ENCODE measurements at places on chromosomes 2 and 18.
A peak's percentile ranks its signal among the peaks of the same experiment; 100 is the strongest.

- no peak for DNase-seq
Measured at GRCh38 chr18:58860747-58861231, 3.9 kb upstream of the ZNF532 start.

DNA sequence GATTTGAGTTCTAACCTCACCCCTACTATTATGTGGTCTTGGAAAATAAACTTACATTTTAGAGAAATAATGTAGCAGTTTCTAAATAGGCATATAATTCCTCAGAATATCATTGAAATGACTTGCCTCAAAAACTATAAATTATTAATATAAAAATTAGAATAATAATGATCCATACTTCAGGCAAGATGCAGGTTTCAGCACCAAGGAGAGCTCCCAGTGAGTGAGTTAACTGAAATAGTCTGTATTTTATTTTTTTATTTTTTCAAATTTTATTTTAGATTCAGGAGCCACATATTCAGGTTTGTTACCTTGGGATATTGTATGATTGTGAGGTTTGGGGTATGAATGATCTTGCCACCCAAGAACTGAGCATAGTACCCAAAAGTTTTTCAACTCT, 472.2 kb upstream of the DCC start:
- DNase-seq, result no peak

DNA sequence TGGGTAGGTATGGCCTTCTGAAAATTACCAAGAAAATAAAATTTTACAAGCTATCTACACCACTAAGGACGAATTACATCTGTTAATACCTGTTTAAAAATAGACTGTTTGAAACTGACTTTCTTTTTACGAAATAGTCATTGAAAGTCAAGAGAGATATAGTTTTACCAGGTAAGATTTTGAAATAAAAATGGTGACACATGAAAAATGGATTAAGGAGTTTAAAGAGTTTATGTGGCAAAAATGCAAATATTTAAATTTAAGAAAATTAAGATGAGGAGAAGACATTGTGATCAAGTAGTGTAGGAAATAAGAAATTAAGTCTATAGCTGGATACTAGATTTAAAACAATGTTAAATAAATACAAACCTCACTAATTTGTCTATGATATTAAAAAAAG, 271.5 kb downstream of the TRIB2 start:
- no peak for DNase-seq

GRCh38 chr2:203960811-203961210, 24.2 kb downstream of the ICOS start:
- DNase-seq, result peak; percentile 9

DNA sequence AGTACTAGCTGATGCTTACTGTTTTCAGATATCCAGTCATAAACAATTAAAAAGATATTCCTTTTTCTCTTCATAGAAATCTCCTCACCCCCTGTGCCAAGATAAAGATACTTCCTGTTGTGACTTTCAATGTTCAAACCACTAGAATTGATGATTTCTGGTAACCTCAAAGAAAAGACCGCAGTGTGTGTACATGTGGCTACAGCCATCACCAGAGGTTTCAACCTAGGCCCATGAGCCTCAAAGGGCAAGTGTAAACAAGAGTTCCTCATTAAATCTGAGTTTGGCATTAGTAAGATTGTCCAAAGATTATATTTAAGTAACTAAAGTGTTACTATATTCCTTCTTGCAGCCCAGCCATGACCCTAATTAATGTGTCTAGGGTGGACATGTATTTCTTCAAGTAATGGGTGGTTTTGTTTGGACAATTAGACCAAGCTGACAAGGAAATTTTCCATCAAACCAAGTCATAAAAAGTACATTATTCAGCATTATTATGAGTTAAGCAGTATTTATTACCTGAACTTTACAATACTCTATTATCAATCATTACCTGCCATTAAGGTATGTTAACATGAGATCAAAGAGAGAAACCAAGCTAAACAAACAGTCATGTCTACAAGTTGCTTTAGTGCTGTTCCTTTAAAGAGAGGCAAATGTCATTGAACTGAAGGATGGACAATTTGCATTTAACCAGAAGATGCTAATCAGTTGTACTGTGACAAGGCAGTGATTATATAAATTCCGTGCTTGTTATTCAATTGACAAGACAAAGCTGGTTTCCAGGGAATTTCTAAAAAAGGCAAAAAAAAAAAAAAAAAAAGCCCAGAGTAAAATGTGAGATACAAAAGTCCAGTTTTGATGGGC, 382.7 kb downstream of the LNPK start:
- DNase-seq, result no peak

- no peak for DNase-seq
Measured at GRCh38 chr18:24381126-24381525, 16.5 kb downstream of the OSBPL1A start.

DNA sequence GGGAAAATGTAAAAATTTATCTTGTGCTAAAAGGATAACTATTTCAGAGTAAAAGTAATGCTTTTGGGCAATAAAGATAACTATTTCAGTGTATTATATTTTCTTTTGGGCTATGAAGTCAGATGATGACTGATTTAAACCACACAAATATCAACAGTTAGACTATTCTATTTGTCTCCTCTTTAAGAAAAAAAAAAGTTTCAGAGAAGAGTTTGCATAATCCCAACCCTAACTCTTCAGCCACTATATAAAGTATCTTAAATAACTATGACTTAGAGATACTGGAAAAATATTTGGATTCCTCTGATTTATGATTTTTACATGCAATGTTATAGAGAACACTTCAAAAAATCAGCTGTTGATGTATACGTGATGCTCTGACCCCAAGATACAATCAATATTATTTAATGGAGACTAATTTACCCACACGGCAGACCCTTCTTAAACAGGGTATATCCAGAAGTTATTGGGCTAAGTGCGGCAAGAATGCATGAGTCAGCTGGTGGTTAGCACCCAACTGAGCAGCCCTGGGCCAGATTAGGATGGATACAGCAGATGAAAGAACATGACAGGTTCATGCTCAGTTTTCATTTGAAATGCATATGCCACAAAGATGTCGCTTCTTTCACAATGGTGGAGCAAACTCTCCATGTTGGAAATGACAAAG, 279.0 kb downstream of the AFF3 start:
- no peak for DNase-seq

- no peak for DNase-seq
Measured at GRCh38 chr2:125581557-125581956, 1074.4 kb upstream of the GYPC start.

- DNase-seq, result no peak
Measured at GRCh38 chr2:148461876-148462275, 182.7 kb upstream of the EPC2 start.

DNA sequence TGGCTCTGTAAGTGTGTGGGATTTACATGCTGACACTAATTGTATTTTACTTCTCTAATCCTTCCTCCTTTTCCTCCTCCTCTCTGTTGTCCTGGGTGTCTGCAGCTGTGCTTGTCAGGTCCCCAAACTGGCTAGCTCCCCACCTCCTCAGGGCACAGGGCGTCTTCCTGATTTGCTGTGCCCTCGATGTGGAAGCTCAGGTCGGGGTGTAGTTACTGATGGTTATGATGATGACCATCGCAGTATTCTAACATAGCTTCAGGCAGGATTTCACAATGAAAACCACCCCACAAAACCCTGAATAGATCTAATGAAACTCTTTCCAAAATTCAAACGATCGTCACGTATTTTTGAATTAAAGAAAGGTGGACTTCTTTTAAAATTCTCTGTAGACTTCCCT, 428.4 kb downstream of the TGIF1 start:
- DNase-seq, result no peak

DNA sequence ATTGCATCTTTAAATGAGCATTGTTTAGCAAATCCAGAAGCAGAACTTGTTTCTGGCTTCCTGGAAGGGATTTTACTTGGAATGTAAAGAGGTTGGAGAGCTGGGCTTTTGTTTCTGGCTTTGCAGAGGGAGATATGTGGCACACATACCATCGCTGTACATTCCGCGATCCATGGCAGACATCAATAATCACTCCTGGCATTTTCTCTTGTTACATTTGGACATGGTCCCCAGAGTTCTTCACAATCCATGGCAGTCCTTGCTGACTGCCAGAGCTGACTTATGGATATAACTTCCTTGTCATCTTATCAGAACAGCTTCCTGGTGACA, 445.6 kb upstream of the SPRED2 start:
- DNase-seq, result no peak

DNA sequence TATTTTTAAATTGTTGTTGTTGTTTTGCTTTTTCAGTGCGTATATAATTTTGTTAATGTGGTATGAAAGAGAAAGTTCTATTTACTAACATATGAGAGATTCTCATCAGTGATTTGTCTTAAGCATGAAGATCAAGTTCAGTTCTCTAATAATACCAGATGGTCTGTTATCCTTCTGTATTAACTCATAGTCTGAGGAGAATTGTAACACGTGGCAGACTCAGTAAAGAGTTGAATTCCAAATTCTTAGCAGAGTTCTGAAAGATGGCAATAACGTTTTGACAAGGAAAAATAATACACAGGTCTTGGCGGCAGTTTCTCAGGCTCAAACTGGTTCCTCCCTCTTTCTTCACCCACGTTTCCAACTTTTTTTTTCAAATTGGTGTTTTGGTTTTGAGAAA, 17.2 kb upstream of the COL3A1 start:
- no peak for DNase-seq

DNA sequence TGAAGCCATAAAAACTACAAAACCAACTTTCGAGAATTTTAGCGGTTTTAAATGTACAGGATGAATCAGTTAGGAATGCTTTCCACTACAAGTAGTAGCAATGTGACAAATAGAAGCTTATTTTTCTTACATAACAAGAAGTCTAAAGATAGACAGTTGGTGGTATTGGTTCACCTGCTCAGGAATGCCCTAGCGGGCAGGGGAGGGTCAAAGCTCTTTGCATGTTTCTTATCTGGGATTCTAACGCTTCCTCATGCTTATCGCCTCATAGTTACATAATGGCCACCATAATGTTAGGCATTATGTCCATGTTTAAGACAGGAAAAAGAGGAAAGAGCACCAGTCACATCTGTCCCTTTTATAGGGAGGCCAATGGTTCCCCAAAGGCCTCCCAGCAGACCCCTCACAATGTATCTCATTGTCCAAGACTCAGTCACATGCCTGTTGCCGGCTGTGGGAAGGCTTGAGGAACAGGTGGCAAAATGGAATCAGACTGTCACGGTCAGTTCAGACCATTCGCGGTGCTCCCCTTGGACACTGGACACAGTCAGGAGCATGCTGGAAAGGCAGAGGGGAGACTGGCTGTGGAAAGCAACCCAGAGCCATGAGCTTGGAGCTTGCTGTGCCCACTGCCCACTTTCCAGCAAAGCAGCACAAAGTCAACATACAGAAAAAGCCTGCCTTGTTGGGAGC, 69.4 kb upstream of the ODC1 start:
- DNase-seq, result no peak

DNA sequence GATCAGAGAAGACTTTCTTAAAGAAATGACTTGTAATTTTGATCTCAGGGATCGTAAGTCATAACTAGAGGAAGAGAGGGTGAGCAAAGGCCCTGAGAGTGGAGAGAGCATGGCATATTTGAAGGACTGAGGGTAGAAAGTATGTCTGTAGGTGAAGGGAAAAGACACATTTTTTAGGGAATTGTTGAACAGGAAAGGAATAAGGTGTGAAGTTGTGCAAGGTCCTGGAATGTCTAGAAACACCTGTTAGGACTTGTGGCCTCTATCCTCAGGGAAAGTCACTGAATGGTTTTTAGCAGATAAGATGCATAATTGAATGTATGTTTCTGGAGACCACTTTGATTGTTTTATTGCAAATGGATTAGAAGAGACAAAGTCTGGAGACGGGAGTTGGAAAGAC, 62.5 kb upstream of the ACTR3 start:
- DNase-seq, result no peak

- no peak for DNase-seq
Measured at GRCh38 chr2:144208924-144209323, 311.0 kb downstream of the ZEB2 start.

DNA sequence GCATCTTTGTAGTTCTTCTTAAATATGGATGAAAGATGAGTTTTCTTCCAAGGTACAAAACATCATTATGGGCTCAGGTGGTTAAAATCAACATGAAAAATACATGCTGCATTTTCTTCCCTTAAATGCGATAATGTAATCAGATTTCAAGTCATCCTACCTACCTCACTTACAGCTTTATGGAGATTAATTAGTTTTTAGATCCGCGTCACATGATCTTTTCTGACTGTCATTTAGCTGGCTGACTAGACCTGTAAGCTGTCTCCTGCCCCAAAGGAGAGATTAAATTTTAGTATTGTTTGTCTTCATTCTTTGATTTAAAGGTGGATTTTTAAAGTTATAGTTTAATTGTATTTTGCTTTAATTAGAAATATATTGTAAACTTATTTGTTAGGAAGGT, 678.0 kb upstream of the ZEB2 start:
- DNase-seq, result no peak

- DNase-seq, result no peak
Measured at GRCh38 chr2:219331560-219332213, 857 bp downstream of the RESP18 start.

GRCh38 chr2:216855605-216856004, 4.3 kb downstream of the TNP1 start:
- no peak for DNase-seq

DNA sequence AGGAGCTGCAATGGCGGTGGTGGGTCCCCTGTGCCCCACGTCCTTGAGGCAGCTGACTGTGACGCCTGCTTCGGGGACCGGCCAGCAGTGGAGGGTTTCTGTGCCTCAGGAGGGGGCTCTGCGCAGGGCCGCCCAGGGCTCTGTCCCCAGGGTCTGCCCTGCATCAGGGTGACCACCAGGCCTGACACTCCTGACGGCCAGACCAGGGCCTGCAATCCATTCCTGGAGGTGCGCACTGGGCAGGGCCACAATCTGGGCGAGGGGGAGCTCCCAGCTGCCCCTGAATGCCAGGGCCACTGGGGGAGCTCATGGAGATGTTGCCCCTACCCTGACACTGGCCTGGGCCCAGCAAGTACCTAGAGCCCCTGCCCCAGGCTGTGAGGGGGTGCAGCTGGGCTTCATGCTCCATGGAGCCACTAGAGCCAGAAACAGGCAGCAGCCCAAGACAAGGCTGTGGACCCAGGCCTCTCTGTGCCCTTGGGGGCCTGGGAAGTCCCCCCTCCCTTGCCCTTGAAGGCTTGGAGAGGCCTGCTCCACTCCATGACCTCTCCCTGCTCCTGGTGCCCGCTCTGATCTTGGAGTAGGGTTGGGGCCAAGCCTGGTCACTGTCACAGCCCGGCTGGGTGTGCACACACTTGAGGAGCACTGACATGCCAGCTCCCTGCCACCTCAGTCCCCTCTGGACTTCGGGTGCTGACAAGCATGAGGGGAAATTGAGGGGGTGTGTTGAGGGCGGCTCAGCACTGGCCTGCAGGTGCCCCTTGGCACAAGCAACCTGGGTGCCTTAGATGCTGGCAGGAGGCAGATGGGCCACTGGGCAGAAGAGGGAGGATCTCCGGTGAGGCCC, 55.9 kb downstream of the LDAH start:
- DNase-seq, result no peak

- DNase-seq, result no peak
Measured at GRCh38 chr2:8139668-8140200, 542.1 kb upstream of the ID2 start.

GRCh38 chr2:176599796-176600485, 330.7 kb downstream of the MTX2 start:
- no peak for DNase-seq

GRCh38 chr2:186256540-186256939, 229.5 kb upstream of the ZC3H15 start:
- no peak for DNase-seq
